Fibroblast of skin of scalp (primary cell): ENCODE measurements at places on chromosomes 4 and X.
A peak's percentile ranks its signal among the peaks of the same experiment; 100 is the strongest.

- DNase-seq: peak; percentile 88
Observed at GRCh38 chr4:98658287-98659105, at the start of gene TSPAN5. TSPAN5 (minus strand) TSS chr4:98658611.

DNA sequence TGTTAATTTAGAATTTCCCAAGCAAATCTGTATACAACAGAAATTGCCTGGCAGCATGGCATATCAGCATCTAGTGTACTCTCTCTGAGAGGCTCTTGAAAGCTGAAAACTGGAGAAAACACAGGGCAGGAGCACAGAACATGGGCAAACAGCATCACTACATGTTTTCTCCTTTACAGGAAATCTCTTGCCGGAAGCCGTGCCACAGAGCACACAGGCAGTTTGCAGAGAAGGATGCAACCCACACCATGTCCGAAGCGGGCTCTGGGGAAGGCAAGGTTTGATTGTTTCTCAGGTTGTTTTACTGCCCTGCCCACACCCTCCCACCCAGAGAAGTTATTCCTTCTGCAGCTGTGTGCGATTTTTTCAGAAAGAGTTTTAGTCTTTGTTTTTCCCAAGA lies 41.1 kb upstream of the FAM9C start:
- DNase-seq: no peak

DNA sequence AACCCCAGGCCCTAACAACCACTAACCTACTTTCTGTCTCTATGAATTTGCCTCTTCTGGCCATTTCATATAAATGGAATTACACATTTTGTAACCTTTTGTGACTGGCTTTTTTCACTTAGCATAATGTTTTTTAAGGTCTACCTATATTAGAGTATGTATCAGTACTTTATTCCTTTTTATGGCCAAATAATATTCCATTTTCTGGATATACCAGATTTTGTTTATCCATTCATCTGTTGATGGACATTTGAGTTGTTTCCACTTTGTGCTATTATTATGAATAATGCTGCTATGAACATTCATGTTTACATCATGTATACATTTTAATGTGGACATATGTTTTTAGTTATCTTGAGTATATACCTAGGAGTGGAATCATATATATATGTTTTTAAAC lies 35.5 kb downstream of the REPS2 start:
- no peak for DNase-seq

- no peak for DNase-seq
Observed at GRCh38 chrX:130386408-130386808, 934 bp upstream of the GPR119 start.

- no peak for DNase-seq
Observed at GRCh38 chr4:38559374-38559773, 104.6 kb upstream of the KLF3 start.

DNA sequence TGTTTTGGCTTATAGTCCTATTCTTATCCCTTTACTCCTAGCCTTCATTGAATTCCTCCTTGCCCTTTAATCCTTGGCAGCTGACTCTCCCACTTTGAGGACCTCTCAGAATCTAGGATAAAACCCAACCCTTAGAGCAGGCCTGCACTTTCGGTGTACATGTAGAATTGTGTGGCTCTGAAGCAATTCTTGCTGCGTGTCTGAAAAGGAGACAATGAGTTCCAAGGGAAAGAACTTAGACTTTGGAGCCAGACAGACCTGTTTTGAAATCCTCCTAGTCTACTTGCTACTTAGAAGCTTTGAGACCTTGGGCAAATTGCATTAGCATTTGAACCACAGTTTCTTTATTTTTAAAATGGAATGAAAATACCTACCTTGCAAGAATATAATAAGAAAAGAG lies 175.2 kb downstream of the BEND2 start:
- no peak for DNase-seq

- DNase-seq: peak; percentile 34
Observed at GRCh38 chr4:176409627-176410026, 89.9 kb downstream of the SPCS3 start.

GRCh38 chr4:185512516-185512915 lies 22.8 kb downstream of the PDLIM3 start:
- DNase-seq: no peak

DNA sequence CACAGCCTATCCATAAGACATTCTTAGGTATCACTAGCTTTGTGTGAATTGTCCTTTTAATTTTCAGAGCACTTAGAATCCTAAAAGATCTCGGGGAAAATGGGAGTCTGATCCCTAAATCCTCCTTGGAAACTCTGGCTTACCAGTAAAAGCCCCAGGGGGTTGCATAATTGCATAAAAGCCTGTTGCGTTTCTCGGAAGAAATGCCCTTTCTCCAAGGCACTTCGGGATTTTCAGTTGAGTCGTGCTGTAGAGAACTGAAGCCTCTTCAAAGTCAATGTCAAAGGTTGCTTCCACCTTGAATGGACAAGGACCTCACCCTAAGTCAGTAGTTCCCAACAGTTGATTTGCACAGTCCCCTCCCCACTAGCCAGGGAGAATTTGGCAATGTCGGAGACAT lies 20.8 kb downstream of the FAM184B start:
- no peak for DNase-seq

DNA sequence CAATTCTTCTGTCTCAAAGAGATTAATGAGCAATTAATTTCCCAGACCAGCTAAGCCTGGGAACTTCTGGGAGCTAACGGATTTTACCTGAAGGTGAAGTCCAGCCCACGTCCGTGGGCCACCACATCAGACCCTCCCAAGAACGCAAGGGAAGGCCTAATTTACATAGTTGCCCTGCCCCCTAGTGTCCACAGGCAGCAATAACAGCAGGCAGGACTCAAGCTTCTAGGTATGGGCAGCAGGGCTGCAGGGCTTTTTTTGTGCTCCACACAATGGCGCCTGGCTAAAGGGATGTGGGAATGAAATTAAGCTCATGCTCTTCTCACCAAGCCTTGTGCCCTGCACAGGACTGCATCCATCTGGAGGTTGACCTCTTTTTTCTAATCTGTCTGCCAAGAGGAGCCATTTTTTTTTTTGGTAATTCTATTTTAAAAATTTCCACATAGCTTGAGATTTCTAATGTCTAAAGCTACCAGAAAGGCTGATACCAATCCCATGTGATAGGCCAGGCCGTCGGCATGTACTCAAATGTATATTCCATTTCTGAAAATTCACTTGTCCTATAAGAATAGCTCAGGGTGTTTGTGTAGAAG lies 111.9 kb upstream of the TMEM164 start:
- peak; percentile 50 for DNase-seq

- DNase-seq: no peak
Observed at GRCh38 chr4:40241941-40242340, 45.1 kb downstream of the RHOH start.

DNA sequence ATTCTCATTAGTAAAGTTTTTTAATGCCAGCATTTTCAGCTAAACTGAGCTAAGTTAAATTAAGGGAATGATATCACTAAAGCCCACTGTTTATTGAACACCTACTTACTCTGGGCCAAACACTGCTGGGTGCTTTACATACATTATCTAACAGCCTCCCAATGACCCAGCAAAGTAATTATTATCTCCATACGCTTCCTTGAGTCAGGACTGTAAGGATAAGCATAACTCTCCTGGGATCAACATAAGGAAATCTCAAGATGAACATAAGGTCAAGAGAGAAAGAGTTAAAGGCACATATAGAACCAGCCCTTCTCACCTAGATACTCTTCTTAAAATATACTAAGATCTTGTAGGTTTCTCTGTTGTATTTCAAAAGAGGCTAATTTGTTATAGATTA lies 13.7 kb downstream of the BMX start:
- DNase-seq: no peak

- DNase-seq: no peak
Observed at GRCh38 chr4:145181091-145181501, 707 bp upstream of the OTUD4 start.

- no peak for DNase-seq
Observed at GRCh38 chr4:185576962-185577950, 41.9 kb upstream of the PDLIM3 start.

GRCh38 chr4:118947095-118947494 lies 58.4 kb downstream of the SYNPO2 start:
- no peak for DNase-seq

GRCh38 chr4:30450474-30450873 lies 269.7 kb upstream of the PCDH7 start:
- no peak for DNase-seq

GRCh38 chr4:188619456-188620149 lies 480.4 kb downstream of the TRIML1 start:
- DNase-seq: no peak

GRCh38 chr4:101682946-101683345 lies 107.6 kb upstream of the BANK1 start:
- no peak for DNase-seq

- no peak for DNase-seq
Observed at GRCh38 chr4:140710908-140711622, 45.1 kb downstream of the TBC1D9 start.

DNA sequence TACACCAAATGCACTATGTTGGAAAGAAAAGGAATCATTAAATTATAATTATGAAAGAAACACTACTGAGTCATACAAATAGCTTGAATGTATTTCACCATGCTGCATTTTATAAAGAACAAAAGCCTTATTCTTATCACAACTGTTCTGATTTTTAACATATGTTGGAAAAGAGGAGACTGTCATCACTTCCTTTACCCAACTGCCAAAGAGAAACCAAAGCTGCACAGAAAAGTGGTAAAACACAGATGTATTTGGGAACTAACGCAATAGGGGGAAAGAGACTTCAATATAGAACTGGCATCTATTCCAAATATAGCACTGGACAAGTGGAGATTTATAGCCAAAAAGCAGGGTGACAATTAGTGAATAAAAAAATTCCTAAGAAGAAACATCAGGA lies 181.0 kb downstream of the SPANXN3 start:
- no peak for DNase-seq

DNA sequence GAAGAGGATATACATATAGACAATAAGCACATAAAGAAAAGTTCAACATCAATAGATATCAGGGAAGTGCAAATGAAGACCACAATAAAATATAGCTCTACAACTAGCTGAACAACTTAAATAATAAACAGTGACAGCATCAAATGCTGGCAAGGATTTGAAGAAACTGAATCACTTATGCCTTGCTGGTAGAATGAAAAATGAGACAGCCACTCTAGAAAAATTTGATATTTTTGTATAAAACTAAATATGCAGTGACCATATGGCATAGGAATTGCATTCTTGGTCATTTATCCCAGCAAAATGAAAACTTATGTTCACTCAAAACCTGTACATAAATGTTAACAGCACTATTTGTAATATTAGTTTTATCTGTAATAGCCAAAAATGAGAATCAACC lies 1102.0 kb downstream of the C4orf33 start:
- DNase-seq: peak; percentile 1

DNA sequence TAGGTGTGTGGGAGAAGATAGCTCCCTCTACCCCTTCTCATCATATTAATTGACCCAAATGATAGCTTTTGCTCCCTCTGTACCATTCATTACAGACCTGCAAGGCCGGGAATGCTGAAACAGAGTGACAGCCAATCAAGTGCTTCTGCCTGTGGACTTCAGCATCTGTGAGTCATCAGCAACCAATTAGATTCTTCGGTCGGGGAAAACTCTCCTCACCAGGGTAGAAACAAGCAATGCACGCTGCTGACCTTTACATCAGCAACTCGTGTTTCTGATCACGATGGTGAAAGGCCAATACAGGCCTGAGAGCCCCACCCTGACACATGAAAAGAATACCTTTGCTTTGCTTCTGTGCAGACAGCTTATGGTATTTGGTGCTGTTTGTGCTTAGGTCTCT lies 347.2 kb upstream of the DDX53 start:
- peak; percentile 54 for DNase-seq

GRCh38 chr4:41572956-41573355 lies 35.0 kb downstream of the LIMCH1 start:
- DNase-seq: no peak

- DNase-seq: peak; percentile 11
Observed at GRCh38 chr4:20576861-20577260, 123.4 kb upstream of the PACRGL start.

DNA sequence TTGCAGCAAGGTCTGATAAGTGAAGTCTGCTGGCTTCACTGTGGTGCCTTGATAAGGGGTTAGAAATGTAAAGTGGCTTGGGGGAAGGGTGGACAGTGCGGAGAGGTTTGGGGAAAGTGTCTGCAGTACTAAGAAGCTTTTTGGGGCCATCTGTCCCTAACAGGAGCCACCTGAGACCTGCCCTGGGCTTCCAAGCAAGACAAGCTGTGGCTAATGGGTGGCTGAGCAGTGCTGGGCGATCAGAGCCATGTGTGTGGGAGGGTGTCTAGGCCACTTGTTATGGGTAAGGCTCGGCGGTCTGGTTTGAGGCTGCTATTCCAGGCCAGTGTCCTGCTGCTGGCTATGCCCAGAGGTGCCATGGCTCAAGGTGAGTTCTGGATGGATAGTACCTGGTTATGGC lies 185.4 kb upstream of the MTMR8 start:
- no peak for DNase-seq

DNA sequence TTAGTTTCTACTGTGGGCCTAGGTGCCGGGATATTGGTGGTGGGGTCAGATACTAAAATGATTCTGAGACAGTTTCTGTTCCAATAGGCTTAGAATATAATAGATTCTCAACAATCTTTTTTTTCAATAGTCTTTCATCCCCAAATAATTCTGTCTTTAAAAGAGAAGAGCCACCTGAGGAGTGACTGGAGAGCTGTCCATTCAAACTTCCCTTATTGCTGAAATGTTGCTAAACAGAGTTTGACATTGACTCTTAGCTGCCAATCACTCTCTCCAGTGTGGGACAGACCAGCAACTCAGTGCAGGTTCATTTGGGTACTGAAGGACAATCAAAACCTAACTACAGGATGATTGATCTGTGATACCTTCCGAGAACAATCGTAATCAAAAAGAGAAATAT lies 12.4 kb upstream of the ADH7 start:
- no peak for DNase-seq

DNA sequence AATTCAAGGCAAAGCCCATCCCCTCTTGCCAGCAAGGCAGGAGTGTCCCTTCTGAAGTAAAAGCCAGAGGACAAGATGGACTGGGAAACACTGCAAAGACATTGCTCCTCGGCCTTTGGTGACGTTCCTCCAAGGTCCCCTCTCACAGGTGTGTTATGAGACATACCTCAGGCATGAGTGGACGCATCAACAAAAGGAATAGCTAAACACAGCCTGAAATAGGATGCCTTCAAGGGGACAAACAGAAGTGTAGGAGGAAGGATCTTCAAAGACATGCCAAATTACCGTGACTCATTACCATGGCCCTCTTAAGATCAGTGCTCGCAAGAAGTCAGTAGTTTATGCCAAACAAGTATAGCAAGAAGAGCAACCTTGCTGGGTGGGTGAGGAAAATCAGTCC lies 6.0 kb upstream of the IDS start:
- DNase-seq: no peak
